Activated T-helper 1 cell treated with anti-CD3 and anti-CD28 coated beads, Interleukin-2, amount 50 U/mL, for 16 hours (primary cell): ENCODE measurements at places on chromosomes 2 and 18.

GRCh38 chr2:64371727-64372126 is 82.2 kb upstream of the LGALSL start:
- no peak for DNase-seq

DNA sequence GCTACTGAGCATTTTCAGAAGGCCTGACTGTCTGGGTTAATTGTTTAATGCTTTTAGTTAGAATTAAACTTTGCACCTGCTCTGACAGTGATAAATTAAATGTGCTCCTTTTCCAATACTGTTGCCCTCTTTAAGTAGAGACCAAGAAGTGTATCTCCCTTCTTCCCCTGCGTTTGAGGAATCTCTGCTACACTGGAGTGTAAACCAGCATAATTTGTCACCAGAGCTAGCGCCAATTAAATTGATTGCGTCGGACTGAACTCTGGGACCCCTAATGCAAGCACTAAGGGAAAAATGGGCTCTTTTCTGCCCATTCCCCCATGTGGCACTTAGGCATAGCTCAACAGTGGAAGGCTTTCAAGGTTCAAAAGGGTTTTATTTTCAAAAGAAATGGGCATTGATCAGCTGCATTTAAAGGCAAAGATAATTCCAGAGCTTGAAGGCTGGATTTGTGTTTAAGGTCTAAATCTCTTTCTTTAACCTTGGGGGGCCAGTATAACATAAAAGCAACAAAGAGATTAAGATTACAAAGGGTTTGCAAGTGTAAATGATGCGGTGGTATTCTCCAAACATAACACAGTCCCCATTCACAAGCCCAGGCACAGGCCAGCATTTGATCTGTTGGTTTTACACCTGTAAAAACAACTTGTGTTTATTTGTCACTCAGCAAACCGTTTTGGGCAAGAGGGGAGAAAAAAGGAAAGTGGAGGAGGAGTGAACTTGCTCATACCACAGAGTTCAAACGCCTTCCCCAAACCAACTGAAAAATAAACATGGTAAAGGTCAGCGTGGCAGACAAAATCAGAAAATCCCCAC is 427.6 kb downstream of the BCL11A start:
- no peak for DNase-seq

GRCh38 chr18:28063926-28064325 is 113.0 kb downstream of the CDH2 start:
- no peak for DNase-seq

DNA sequence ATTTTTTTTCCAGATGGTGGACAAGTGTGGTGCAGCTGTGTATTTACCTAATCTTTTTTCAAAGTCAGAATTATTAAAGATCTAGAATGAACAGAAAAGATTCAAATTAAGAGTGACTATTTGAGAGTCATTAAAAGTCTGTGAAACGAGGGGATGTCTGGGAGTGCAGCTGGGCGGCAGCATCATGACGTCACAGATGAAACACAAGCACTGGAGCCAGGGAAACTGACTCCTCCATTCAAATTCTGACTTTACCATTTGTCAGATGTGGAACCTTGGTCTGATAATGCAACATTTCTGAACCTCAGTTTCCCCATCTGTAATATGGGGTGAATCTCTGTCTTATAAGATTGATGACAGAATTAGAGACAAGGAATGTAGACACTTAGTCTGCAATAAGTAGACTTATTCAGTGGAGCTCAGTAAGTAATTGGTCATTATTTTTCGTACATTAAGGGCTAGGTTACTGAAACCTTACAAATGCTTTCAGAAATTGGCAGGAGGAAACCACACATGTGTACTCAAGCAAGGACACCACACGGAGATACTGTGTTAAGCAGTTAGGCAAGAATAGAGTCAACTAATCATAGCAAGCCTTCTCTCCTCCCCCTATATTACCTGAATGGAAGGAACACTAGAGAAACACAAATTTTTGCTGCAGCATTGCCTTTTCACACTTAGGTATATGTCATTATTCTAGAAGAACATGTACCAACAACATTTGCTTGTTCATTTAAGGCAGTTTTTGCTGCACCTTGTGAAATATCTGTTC is 27.8 kb upstream of the CXXC1 start:
- no peak for DNase-seq

DNA sequence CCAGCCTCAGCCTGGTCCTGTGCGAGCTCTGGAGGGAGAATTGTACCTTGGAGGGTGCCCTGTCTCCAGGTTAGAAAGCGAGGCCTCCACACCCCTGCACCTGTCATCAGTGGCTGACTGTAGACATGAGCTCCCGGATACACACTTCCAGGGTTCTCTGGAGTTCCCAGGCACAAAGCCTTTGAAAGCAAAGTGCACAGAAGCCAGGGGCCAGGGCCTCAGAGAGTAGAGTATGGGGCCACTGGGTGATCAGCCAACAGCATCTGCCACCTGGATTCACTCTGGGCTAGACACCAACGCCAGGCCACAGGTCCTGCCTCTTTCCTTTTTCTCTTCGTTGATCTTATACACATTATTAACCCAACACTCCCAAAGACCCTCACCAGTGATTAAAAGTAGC is 239.4 kb upstream of the HDAC4 start:
- no peak for DNase-seq

- DNase-seq, result no peak
Observed at GRCh38 chr2:13109516-13109915, 392.8 kb downstream of the TRIB2 start.

DNA sequence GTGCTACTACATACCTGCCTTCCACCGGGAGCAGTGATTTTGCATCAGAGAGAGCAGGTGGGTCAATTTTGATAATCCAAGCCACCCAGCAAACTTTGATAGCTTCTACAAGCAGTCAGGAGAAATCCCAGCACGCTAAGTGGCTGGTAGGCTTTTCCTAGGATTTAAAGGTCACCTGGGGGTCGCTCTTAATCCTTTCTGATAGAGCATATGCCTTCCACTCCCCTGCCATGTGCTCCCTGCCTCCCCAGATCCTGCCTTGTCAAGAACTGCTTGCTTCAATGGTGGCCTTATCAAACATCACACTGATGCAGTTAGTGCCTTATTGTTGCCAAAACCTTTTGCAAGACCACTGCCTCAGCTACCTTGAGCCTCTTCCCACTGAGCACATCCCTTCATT is 462.3 kb upstream of the MEX3C start:
- DNase-seq, result no peak

GRCh38 chr18:25284861-25285550 is 67.0 kb downstream of the ZNF521 start:
- DNase-seq, result no peak

GRCh38 chr2:139964721-139965440 is 1184.7 kb upstream of the NXPH2 start:
- DNase-seq, result no peak

DNA sequence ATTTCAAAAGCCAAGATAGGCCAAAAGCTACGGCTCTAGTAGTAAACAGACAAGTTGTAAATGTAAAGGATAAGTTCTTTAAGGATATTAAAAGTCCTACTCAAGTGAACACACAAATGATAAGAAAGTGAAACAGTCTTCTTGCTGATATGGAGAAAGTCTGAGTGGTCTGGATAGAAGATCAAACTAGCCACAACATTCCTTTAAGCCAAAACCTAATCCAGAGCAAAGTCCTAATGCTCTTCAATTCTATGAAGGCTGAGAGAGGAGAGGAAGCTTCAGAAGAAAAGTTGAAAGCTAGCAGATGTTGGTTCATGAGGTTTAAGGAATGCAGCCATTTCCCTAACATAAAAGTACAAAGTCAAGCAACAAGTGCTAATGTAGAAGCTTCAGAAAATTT is 111.7 kb upstream of the ZEB2 start:
- DNase-seq, result no peak

DNA sequence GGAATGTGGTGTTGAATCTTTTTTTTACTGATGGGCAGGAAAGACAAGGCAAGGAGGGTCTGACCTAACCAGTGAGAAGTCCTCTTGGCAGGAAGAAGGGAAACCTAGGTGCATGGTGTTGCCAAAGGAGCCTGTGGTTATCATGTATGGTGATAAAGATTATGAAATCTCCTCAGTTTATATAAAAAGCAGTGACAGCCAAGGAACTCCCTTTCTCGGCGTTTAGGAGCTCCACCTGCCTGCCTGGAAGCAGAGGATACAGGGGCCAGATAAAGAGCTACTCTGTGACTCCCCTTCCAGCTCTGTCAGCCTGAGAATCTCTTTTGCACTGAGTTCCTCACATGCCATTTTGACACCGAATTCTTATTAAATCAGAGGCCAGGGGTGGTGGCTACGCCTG is 26.1 kb downstream of the COLEC12 start:
- no peak for DNase-seq

GRCh38 chr2:181770150-181770549 is 89.8 kb upstream of the NEUROD1 start:
- DNase-seq, result no peak

GRCh38 chr18:49851624-49852023 is 38.3 kb upstream of the ACAA2 start:
- no peak for DNase-seq

DNA sequence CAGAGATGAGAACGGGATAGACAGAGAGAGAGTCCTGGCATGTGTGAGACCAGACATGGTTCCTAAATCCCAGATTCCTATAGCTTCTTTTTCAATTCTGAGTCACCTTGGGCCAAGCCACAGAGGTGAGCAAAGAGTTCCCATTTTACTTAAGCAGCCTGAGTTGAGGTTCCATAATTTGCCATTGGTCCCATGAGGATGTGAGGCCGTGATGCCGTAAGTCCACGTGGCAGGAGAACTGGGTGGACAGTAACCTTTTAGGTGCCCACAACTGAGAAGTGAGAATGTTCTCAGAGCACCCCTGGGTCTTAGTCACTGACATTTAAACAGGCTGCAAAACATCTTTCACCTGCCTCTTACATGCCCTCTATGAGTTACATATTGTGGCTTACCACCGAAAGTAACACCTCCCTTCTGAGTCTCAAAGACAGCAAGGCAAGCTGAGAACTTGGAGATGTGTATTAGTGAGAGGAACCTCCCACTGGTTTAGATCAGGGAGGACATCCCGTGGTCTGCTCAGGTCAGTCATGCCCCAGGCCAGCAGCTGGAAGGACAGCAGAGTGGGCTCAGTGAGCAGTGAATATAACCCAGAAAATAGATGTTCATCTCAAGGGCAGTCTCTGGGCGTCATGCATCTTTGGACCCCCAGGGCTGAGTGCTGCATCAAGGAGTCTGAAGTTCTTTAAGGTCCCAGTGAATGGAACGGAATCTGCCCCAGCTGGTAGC is 127.9 kb upstream of the LGALSL start:
- no peak for DNase-seq

DNA sequence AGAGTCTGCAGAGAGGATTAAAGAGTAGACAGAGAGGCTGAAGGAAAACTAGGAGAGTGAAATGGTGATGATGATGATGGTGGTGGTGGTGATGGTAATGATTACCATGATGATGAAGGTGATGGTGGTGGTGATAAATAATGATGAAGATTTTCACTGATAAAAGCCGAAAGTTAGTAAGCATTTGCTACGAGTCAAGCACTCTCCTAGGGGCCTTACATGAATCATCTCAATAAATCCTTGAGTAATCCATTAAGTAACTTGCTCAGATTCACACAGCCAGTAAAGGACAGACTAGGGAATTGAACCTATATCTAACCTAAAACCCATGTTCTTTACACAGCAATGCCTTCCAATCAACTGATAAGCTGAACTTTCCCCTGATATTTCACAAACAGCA is 106.7 kb upstream of the PGAP1 start:
- no peak for DNase-seq

DNA sequence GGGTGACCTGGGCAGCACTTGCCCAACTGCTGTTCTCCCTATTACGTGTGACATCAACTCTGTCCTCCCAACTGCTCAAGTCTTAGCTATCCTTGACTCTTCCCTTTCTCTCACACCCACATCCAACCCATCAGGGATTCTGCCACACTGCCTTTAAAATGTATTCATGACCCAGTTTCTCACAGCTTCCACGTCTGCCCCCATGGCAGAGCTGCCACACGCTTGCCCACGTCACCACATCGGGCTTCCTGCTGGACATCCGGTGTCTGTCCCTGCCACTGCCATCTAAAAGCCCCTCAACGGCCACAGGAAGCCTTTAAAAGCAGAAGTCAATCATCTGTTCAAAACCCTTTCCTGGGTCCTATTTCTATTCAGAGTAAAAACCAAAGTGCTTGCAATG is 233.1 kb upstream of the POU3F3 start:
- DNase-seq, result no peak

DNA sequence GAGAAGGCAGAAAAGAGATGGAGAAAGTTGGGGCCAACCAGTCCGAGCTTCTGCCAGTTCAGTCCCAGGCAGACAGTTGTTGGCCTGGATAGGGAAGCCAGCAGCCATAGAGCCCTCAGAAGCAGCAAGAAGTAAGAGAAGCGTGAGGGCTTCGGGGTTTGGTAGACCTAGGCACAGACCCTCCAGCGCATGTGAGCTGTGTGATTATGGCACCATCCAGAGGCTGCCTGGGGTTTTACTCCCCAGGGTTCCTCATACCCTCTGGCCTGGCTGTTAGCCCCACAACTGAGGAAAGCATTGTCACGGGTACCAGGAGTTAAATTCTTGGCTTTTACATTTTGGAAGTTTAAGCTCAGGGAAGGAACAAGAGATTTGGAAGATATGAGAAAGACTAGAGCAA is 93.7 kb upstream of the RAB6C start:
- no peak for DNase-seq

DNA sequence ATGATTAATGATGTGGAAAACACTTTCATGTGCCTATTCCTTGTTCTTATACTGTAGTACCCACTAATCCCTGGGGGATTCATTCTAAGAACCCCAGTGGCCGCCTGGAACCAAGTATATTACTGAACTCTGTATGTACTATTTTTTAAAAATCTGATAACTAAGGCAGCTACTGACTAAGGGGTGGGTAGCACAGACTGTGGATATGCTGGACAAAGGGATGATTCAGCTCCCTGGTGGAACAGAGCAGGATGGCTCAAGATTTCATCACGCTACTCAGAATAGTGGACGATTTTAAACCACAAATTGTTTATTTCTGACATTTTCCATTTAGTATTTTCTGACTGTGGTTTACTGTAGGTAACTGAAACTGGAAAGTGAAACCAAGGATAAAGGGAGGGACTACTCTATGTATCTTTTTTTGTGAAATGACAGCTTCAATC is 41.8 kb upstream of the CDC42EP3 start:
- DNase-seq, result no peak

DNA sequence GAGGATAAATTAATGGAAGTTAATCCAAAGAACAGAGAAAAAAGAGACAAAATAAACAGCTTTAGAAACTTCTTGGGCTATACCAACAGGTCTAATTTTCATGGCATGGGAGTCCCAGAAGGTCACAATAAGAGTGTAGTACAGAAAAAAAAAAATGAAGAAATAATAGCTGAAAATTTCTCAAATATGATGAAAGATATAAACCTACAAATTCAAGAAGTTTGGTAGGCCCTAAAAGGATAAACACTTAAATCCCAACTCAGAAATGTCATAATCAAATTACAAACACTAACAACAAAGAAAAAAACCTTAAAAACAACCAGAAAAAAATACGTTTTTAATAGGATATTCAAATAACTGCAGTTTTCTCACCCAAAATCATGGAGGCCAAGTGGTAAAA is 229.3 kb upstream of the ZEB2 start:
- no peak for DNase-seq

GRCh38 chr2:234015861-234016260 is 34.6 kb upstream of the SPP2 start:
- DNase-seq, result no peak

- no peak for DNase-seq
Observed at GRCh38 chr2:218029366-218030360, 26.9 kb upstream of the TNS1 start.
